Left lobe of liver (tissue), 2 donors: ENCODE measurements at places on chromosomes 11 and 22. TPM values are rescaled to one million over a fixed set of nuclear protein-coding genes. Genes with fewer than 3 reads are reported as not detected.

Gene ART1
- total RNA-seq = not detected

Gene MICAL2
- total RNA-seq = 47.8 TPM

Gene OR4D6
- total RNA-seq = not detected

Gene KRTAP5-10
- total RNA-seq = 0.15 TPM

Gene MUC5AC
- total RNA-seq = 0.03 TPM

Gene ATXN10
- 71.7 TPM for total RNA-seq

Gene LDHAL6A
- total RNA-seq = not detected

Gene DBX1
- not detected for total RNA-seq

GRCh38 chr22:27349456-27349855 lies 452.1 kb downstream of the MN1 start:
- DNase-seq = no peak

DNA sequence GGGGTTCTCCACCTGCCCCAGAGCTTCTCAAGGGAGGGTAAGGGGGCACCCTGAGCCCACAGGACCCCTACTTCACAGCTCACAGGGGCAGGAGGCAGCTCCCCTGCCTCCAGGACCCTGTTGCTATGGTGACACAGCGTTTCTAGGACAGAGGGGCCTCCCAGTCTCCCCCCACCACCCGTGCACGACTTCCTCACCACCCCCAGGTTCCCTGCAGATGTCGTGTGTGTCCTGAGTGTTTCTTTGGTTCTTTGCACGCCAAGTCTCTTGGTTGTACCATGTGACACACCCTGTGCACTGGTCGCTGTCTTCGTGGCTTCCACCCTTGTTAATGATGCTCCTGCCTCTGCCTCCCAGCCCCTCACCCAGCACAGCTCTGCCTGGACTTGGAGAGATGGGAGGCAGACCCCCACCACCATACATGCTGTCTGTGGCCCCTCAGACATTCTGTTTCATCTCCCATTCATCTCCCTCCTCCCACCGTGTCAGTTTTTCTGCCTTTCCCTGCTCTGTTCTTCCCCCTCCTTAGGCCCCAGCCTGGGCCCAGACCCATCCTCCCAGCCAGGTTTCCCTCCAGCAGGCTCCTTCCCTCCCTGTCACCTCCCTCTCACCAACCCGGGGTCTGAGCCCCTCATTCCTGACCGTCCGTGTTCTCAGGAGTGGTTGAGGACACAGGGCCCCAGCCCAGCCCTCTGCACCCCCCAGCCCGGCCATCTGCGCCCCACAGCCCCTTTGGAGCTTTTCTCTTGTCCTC lies 24.5 kb upstream of the RAB1B start:
- no peak for DNase-seq

DNA sequence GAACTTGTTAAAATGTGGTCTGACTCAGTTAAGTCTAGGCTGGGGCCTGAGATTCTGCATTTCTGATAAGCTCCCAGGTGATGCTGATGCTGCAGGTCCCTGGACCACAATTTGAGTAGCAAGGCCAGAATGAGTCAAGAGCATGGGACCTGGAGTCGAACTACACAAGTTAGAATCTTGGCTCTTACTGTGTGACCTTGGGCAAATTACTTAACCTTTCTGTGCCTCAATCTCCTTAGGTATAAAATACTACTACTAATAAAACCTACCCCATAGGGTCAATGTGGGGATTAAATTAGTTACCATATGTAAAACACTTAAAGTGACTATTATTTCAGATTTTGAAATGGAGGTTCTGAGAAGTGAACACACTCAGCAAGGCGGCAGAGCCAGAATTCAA lies 34.3 kb downstream of the GDPD5 start:
- no peak for DNase-seq

- no peak for DNase-seq
Observed at GRCh38 chr22:33519071-33519973, 401.0 kb downstream of the LARGE1 start.

DNA sequence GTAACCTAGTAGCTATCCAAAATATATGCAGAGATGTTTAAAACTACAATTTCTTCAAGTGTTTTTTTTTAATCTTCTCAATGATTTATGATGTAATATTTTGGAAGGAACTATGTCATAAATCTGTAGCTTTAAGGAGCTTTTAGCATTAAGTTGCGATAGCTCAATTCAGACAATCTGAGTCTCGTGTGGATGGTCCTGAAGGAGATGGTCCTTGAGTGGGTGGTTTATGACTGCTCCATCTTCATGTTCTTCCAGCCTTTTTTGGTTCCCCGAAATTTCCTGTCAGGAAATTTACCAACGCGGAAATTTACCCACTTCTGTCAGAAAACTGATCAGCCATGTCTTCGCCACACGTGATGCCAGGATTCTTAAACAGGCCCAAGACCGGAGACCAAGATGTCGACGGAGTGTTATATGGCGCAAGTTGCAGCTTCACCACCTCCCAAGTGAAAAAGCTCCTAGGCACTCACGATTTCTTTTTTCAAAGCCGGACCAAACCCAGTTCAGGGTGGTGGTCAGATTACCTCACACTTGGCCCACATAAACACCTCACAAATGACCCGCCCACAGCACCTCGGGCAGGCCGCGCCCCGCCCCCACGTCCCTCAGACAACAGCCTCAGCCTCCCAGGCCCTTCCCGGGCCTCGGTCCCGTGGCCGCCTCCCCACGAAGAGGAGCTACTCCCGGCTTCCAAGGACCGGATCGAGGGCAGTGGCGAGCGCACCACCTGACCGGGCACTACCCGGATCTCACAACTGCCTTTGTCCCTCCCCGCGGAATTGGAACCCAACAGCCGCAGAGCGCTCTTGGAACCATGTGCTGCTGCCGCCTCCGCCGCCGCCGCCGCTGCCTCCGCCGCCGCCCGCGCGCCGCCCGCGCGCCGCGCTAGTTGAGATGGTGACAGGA lies at the start of gene MORC2:
MORC2 (minus strand) TSS at position 760 of the 909 bp plus-strand sequence. CDS start 885 bp downstream, outside the sequence.
- peak; percentile 79 for DNase-seq

- DNase-seq = no peak
Observed at GRCh38 chr11:73277467-73277866, 5.3 kb downstream of the P2RY6 start.

DNA sequence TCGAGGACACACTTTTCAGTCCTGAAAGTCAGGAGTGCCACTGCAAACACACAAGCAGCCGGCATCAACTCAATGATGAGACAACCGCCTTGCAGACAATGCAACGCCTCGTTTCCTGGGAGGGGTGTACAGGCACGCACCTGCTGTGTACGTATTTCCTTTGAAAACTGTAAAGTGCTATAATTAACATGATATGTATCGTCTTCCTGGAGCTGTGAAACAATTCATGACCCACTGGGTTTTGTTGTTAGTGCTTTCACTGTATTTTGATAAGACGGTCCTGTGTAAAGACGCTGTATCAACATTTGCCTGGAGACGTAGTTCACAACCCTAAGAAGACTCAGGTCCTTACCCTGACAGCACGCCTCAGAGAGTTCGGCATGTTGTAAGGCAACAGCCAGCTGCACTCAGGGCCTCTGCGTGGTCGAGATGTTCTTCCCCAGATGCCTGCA lies 105.7 kb upstream of the ANO1 start:
- no peak for DNase-seq

DNA sequence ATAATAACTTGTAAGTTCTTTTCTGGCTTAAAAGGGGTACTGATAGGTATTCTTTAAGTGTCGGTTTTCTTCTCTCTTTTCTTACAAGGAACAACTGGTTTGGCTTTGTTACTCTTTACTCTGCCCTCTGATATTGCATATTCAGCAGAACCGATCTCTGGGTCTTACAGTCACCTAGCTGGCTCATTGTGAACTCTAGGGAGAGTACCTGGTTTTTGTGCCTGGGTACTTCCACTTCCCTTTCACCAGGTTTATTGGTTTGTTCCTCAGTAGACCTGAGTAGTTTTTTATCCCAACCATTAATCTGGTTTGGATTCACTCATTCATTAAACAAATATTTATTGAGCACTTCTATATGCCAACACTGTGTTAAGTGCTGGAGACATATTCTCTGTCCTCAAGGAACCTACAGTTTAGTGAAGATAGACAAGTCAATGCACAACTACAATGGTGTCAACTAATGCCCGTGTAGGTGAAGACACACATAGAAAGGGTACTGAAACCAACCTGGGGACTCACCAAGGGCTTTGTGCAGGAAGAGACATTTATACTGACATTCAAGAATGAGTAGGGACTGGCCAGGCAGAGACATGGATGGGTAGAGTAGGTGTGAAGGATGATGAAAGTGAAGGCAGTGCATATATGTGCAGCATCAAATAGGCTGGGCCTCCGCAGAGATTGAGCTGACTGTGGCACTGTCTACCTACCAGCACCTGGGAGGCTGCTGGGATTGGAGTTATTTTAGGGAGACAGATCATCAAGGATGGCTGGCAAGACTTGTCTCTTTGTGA lies 348.8 kb upstream of the C11orf87 start:
- DNase-seq = no peak

- DNase-seq = no peak
Observed at GRCh38 chr11:1549338-1550330, 22.4 kb downstream of the DUSP8 start.

- DNase-seq = no peak
Observed at GRCh38 chr11:134349109-134349801, 17.5 kb downstream of the GLB1L2 start.

DNA sequence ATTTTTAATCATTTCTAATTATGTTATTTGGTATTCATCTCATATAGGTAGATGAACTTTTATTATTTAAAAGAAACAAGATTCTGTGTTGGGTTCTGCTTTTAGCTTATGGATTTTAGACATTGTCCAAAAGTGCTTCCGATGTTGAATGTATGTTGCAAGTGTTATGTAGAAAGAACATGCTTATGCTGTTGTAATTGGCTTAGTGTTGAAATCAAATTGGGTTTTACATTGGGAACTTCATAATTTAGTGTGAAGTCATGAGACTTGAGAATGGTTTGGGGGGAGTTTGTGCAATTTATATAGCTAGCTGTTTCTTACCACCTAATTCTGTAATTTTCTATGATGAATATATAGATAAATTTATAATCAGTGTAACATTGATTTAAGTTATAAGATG lies 3.6 kb downstream of the MTMR3 start:
- DNase-seq = no peak

DNA sequence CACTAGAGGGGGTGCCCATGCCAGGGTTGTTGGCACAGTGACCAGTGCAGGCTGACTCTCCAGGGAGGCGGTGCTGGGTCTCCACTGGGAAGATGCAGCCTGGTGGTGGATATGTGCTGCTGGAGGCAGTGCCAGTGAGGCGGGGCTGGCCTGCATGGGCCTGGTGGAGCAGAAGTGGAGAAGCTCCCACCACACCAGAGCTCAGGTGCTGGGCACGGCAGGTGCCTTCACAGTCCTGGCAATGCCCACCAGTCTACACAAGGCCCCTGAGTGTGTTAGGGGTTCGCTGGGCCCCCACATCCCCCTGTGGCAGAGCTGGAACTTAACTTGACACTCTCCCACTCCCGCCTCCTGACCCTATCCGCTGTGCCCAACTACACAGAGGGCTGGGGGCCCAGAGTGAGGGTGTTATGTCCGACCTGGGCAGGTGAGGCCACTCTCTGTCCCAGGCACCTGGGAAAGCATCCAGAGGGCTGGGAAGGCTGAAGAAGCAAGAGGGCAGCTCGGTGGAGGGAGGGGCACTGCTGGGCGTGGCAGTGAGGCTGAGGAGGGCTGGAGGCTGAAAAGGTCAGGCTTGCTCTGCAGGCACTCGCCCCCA lies 102.4 kb upstream of the B3GAT1 start:
- no peak for DNase-seq

- DNase-seq = no peak
Observed at GRCh38 chr11:122598971-122599370, 56.6 kb upstream of the UBASH3B start.

GRCh38 chr11:38332046-38332445 lies 1734.0 kb upstream of the RAG2 start:
- no peak for DNase-seq

DNA sequence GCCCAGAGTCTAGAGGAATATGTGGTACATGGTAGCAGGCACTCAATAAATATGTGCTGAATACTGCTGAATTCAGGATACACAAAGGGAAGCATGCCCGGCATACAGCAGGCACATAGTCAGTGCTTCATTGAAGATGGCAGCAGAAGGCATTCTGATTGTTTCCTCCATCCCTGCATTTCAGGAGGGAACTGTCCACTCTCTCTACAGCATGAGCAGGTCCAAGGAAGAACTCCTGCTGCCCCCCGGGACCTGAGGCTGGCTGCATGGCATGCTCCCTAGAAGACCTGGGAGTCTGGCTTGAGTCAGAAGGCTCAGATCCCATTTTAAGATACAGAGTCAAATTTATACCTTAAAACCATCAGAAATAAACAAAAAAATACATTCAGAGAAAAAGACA lies 319.3 kb upstream of the NARS2 start:
- no peak for DNase-seq

- no peak for DNase-seq
Observed at GRCh38 chr11:63914896-63915691, 1.9 kb downstream of the RCOR2 start.

- no peak for DNase-seq
Observed at GRCh38 chr22:38645430-38645829, 10.8 kb downstream of the FAM227A start.

DNA sequence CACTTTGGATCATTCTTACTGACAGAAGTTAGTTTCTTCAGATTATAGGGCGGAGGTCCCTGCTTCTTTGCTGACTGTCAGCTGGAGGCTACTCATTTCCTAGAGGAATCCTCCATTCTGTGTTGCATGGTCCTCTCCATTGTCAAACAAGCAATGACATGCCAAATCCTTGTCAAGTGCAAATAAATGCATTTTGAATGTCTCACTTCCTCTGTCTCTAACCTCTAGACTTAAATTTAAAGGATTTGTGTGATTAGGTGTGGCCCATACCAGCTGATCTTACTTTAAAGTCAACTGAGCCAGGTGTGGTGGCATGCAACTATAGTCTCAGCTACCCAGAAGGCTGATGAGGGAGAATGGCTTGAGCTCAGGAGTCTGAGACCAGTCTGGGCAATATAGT lies 458.4 kb upstream of the CCDC179 start:
- no peak for DNase-seq

GRCh38 chr11:331358-332060 lies 10.8 kb upstream of the IFITM3 start:
- no peak for DNase-seq

GRCh38 chr11:47366020-47366490 lies 12.3 kb downstream of the SPI1 start:
- DNase-seq = no peak

GRCh38 chr11:2931771-2932738 lies 2.8 kb upstream of the PHLDA2 start:
- no peak for DNase-seq

GRCh38 chr11:120399307-120399706 lies 63.1 kb downstream of the ARHGEF12 start:
- DNase-seq = no peak

GRCh38 chr22:27156821-27157489 lies 499.6 kb downstream of the MIAT start:
- no peak for DNase-seq

- peak; percentile 58 for DNase-seq
Observed at GRCh38 chr11:82867495-82868082, 32.6 kb downstream of the PRCP start.
